A172 (cell line): ENCODE measurements at places on chromosomes 7 and 10.

DNA sequence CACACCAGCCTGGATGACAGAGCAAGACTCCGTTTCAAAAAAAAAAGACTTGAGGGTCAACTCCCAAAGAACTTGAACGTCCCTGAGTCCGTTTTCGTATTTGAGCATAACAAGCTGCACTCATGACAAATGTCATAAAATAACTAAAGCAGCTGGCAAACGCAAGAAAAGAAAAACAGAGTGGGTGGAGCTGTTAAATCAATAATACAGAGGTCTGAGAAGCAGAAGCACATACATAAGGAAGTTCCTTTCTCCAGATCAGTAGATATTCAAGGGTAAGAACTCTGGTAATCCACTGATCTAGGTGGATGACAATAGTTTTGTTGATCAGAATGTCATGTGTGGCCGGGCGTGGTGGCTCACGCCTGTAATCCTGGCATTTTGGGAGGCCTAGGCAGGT is 150.1 kb downstream of the FAM107B start:
- no peak for DNase-seq

GRCh38 chr10:1368842-1369171 is 312.6 kb downstream of the WDR37 start:
- DNase-seq = peak; percentile 51

GRCh38 chr10:34811968-34812514 is 3.1 kb downstream of the PARD3 start:
- no peak for DNase-seq

DNA sequence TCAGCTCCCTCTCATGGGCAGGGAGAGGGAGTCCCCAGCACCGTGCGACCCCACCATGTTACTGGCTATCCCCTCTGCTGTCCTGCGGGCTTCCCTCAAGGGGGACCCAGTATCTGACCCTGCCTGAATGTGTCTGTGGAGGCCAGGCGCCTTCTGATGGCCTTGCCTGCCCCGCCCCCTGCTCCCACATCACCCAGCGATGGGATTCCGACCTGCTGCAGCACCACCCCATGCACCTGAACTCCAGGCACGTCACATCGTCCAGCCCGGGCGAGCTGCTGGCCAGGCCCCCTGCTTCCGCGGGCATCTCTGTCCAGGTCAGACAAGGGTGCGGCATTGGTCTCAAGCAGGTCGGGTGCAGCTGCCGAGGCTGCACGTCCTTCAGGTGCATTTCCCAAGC is 19.0 kb downstream of the LRRC27 start:
- DNase-seq = no peak

- peak; percentile 62 for DNase-seq
These were observed 100.1 kb downstream of the RAB11FIP2 start for GRCh38 chr10:117946525-117947070.

DNA sequence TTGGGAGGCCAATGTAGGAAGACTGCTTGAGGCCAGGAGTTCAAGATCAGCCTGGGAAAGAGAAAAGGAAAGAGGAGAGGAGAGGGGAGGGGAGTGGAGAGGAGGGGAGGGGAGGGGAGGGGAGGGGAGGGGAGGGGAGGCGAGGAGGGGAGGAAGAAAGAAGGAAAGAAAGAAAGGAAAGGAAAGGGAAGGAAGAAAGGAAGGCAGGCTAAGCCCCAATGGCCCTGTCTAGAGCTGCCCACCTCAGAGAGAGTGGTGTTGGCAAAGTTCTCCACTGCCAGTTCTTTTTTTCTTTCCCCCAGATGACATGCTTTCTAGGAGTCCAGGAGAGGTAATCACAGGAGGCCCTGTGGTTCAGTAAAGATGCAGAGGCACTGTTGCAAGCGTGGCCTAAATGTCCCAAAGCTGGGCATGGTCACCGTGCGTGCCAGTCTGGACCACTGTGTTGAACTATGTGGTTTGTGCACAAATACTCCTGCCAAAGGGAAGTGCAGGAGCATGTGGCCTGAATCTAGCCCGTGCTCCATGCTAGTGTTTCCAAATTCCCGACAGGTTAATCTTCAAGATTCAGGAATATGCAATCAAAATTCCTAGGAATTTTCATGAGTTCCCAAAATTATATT is 39.7 kb downstream of the ODAD2 start:
- DNase-seq = no peak

DNA sequence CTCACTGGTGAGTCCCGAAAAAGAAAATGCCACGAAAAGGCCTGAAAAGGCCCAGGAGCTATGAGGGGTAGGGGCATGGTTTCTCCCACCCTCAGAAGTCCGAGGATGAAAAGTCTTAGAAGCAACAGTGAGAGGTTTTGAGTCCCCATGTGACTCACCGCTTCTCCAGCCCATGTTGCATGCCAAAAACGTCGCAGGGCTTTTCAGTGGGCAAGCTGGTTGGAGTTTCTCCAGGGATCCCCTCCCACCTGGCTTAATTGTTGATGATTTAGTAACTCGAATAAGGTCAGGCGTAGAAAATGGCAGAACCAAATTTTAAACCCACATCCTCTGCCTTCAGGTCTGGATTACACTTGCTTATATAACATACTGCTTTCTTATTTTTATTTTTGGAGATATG is 96.3 kb upstream of the ARMC3 start:
- peak; percentile 43 for DNase-seq

GRCh38 chr7:23618241-23618640 is 21.1 kb downstream of the CCDC126 start:
- DNase-seq = peak; percentile 37

- peak; percentile 39 for DNase-seq
These were observed at the start of gene PARD3 for GRCh38 chr10:34815185-34816084. Gene PARD3, minus strand, starts transcription at chr10:34815296. Its CDS starts 301 bp downstream, at chr10:34814995.

DNA sequence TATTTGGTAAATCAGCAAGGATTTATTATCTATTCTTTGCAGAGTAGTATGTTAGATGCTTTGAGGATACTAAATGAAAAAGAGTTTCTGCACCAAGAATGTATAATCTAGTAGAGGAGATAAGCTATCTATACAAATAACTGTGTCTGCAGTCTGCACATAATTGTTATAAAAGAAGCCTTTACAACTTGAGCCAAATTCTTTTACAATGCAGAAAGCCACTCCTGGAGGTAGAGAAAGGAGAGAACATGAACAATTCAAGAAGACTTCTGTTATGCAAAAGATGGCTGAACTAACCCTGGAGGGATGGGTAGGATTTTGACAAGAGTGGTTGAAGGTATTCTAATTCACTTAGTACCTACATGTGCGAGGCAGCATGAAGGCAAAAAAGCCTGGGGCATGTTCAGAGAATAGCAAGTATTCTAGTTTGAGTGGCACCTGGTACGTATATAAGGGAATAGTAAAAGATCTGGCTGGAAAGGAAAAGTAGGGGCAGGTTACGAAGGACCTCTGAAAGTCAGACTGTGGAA is 251.1 kb upstream of the KAT6B start:
- DNase-seq = no peak

GRCh38 chr7:134920026-134920753 is 66.1 kb upstream of the AGBL3 start:
- peak; percentile 64 for DNase-seq

DNA sequence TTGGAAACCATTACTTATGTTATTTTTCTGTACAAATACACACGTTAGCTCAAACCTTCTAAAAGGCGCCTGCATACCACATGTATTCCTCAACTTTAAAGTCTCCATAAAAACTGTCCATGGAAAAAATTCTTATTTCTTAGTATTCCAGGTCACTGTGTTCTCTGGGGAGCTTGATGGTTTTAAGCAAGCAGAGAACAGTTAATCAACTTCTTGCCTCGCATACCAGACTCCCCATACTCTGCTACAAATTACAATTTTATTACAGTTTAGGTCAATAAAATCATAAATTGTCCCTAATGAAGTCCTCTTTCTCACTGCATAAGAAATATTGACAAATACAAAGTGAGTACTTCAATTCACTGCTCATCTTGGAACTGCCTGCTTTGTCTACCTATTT is 77.0 kb upstream of the GPR22 start:
- DNase-seq = no peak

- no peak for DNase-seq
These were observed 142.4 kb downstream of the CUBN start for GRCh38 chr10:16987206-16987621.
